ENCODE measurements at places on chromosomes 1 and 21. TPM values are rescaled to one million over a fixed set of nuclear protein-coding genes. Genes with fewer than 3 reads are reported as not detected.

Gene CYP4A11
- total RNA-seq, result not detected

Gene OR2AK2
- total RNA-seq, result 0.35 TPM

DNA sequence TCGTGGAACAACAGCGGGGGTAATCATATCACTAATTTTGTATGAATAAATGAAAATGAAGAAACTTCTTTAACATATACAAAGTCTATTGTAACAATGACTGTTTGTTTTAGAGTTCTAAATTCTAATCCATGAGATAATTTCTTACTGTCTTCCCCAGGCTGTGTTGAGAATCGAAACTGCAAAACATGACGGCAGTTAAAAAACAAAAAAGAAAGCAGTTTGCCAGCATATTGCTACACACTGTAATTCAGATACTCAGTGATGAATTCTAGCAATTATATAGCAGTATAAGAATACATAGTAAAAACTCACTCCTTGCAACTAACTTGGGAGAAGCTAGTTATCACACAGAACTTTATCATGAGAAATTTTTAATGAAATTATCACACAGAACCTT lies 22.1 kb downstream of the INSL5 start:
- no peak for DNase-seq

DNA sequence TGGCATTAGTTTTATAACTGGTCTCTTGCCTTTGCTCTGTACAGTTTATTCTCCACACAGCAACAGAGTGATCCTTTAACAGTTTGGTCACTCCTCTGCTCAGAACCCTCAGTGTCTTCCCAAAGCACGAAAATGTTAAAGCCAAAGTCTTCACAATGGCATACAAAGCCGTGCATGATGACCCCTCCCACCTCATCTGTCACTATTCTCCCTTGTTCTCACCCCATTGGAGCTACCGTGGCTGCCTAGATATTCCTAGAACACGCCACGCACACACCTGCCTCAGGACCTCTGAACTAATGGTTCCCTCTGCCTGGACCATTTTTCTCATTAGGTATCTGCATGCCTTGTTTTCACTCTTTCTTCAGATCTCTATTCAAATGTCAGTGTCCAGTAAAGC lies 8.6 kb upstream of the SEMA4A start:
- DNase-seq, result no peak

DNA sequence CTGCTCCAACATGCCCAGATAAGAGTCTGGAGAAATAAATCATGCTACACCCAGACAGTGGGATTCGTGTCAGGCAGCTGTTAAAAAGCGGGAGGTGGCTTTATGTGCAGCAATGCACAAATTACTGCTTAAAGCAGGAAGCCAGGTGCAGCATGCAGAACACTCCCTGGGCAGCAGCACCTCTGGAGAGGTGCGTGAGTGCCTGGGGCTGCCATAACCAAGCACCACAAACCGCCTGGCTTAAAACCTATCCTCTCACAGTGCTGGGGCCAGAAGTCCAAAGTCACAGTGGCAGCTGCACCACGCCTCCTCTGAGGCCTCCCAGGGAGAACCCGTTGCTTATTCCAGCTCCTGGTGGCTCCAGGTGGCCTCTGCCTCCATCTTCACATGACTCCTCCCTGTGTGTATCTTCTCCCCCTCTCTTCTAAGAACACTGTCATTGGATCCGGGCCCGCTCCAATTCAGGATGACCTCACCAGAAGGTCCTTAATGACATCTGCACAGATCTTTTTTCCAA lies 115.6 kb downstream of the SIK1 start:
- DNase-seq, result no peak

DNA sequence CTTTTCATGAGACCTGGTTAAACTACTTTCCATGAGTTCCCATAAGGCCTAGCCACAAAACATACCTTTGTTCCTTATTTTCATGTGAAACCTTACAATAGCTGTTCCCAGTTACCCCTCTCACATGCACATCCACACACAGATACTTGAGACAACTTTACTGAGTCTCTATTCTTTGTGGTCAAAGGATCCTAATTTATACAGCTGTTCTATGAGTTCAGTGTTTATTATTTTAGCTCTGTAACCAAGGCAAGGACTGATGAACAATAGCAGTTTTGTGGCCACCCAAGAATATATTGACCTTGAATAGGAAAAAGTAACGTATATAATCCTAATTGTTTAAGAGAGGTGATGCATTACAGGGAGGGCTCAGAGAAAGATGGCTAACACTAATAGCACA lies 160.5 kb upstream of the CACYBP start:
- no peak for DNase-seq

- no peak for DNase-seq
Measured at GRCh38 chr1:41920658-41921057, 1.9 kb upstream of the HIVEP3 start.

DNA sequence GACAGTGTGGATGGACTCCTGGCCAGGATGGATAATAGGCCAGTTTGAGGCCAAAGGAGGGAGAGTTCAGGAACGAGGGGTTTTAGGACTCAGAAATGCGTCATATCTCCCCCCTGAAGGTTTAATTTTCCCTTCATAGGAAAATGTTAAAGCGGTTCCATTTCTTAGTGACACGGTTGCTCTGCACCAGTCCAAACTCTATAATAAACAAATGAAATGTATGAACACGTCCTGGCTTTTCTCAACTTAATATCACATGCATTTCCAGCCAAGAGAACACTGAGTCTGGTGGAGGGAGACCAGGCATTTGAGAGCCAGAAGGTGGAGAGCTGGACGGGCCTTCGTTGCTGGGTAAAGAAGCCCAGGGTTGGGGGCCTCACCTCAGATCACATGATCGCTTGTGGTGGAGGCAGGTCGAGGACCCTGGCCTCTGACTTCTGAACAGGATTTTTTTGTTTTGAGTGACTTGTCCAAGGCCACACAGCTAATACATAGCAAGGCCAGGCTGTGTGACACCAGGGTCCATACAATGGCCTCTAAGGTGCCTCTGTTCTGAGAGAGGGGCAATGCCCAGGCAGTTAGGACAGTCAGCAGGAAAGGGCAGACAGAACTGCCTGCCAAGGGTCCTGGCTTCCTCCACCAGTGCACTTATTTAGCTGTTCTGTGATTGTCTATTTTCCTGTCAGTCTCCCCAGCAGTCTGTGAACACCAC lies 11.4 kb downstream of the SLC1A7 start:
- DNase-seq, result no peak

DNA sequence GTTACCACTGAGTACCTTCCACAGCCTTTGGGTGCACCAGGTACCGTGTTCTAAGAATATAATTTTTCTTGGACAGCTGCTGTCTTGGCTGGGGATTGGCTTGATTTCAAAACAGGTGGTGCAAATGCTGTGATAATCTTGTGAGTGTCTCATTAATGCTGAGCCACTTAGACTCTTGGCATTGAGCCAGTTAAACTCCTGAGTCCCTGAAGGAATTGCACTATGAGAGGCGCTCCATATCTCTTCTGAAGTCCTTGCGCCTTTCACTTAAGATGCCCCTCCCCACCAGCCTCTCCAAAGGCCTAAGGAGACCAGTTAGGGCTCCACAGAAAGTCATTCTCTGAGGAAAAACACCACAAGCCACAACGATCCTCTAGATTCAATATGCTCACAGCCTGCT lies 51.0 kb downstream of the BACH1 start:
- no peak for DNase-seq

GRCh38 chr1:246324711-246325110 lies 182.4 kb downstream of the SMYD3 start:
- DNase-seq, result no peak

DNA sequence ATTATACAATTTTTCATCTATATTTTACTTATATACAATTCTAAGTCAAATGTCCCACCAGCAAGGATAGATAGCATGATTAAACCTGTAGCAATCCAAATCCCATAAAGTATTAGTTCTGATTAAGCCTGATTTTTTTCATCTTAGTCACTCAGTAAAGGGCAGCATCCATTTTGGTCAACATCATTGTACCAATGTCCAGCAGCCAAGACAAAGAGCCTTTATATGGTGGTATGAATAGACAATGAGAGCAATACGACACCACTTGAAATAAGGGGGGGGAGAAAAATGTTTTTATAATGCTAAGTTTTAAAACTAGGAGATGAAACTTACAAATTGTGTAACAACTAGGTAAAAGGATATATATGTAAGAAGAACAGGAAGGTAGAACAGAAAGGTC lies 7.4 kb downstream of the ZNF644 start:
- no peak for DNase-seq

Measured in activated T-cell treated with anti-CD3 and anti-CD28 coated beads, Interleukin-2, amount 50 U/mL, for 72 hours (primary cell).